Sigmoid colon (tissue), 7 donors: ENCODE measurements at places on chromosomes 5 and 9.

DNA sequence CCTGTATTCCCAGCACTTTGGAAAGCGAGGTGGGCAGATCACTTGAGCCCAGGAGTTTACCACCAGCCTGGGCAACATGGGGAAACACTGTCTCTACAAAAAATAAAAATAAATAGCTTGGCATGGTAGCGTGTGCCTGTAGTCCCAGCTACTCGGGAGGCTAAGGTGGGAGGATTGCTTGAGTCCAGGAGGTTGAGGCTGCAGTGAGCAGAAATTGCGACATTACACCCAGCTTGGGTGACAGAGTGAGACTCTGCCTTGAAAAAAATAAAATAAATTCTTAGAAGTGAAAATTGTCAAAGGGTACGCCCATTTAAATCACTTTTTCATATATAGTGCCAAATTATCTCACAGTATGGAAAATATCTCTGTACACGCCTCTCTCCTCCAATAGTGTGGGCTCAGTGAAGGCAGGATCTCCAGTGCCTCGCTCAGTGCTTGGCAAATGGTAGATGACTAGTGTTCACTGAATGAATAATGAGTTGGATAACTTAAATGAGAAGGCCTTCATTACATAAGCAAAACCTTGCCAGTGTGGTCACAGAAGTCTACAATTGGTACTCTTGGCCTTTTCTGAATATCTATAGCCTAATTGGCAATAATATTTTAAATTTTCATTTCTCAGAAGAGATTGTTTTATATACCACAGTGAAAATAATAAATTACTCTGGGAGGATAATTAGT lies 9.4 kb upstream of the CCL28 start:
- H3K27ac ChIP-seq, result no peak overlapping the region
- peaks cover 4% of the 10 kb centered on the region for H3K4me1 ChIP-seq
- no peak for DNase-seq
- no peak overlapping the region for H3K4me3 ChIP-seq
- no peaks in the 10 kb centered on the region for H3K36me3 ChIP-seq

- no peak overlapping the region for H3K4me3 ChIP-seq
- no peaks in the 10 kb centered on the region for H3K27me3 ChIP-seq
- no peak overlapping the region for H3K27ac ChIP-seq
- H3K4me1 ChIP-seq, result no peaks in the 10 kb centered on the region
- no peak for DNase-seq
- H3K36me3 ChIP-seq, result no peaks in the 10 kb centered on the region
Measured at GRCh38 chr9:22124263-22125011, 115.3 kb upstream of the CDKN2B start.

DNA sequence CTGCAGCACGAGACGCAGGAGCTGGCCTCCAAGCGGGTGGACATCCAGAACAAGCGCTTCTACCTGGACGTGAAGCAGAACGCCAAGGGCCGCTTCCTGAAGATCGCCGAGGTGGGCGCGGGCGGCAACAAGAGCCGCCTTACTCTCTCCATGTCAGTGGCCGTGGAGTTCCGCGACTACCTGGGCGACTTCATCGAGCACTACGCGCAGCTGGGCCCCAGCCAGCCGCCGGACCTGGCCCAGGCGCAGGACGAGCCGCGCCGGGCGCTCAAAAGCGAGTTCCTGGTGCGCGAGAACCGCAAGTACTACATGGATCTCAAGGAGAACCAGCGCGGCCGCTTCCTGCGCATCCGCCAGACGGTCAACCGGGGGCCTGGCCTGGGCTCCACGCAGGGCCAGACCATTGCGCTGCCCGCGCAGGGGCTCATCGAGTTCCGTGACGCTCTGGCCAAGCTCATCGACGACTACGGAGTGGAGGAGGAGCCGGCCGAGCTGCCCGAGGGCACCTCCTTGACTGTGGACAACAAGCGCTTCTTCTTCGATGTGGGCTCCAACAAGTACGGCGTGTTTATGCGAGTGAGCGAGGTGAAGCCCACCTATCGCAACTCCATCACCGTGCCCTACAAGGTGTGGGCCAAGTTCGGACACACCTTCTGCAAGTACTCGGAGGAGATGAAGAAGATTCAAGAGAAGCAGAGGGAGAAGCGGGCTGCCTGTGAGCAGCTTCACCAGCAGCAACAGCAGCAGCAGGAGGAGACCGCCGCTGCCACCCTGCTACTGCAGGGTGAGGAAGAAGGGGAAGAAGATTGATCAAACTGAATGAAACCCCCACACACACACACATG lies 654 bp downstream of the PURA start:
- DNase-seq, result peak; percentile 86
- H3K27ac ChIP-seq, result peak overlapping the region; percentile 96
- H3K27me3 ChIP-seq, result no peaks in the 10 kb centered on the region
- H3K4me3 ChIP-seq, result peak overlapping the region; percentile 85
- H3K36me3 ChIP-seq, result no peaks in the 10 kb centered on the region
- peaks cover 51% of the 10 kb centered on the region for H3K4me1 ChIP-seq

DNA sequence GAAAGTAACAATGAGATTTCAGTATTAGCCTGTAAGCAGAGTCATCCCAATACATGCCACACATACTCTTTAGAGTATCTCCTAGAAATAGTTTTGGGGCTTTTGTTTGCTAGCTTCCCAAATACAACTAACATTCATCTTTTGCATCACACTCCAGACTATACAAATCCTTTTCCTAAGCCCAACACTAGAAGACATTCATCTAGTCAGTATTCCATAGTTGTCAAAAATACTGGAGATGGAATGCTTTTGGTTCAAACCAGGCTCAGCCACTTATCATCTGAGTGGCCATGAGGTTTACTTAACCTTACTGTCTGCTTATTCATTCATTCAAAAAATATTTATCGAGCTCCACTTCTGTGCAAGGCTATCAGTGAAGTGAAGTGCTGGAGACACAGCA lies 205.1 kb upstream of the SGCD start:
- H3K27ac ChIP-seq, result no peak overlapping the region
- no peak for DNase-seq
- no peaks in the 10 kb centered on the region for H3K27me3 ChIP-seq
- H3K4me1 ChIP-seq, result no peaks in the 10 kb centered on the region
- H3K4me3 ChIP-seq, result no peak overlapping the region

DNA sequence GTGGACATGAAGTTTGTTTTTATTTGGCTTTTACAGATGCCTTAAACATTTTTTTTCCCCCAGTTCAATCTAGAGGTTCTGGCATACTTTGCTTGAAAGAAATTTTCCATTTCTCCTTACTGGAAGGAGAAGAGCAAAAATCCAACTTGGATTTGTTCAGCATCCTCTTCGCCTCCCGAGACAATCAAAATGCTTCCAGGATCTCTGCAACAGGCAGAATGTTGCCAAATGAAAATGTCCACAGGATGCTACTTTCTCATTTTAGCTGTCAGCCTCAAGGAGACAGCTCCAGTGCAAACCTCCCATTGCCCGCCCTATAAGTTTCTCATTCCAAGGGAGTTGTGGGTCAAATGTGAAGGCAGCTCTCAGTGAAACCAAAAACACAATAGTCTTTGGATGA lies 1972.1 kb downstream of the MAT2B start:
- H3K36me3 ChIP-seq, result no peaks in the 10 kb centered on the region
- no peaks in the 10 kb centered on the region for H3K27me3 ChIP-seq
- no peak for DNase-seq
- no peak overlapping the region for H3K27ac ChIP-seq
- no peaks in the 10 kb centered on the region for H3K4me1 ChIP-seq
- H3K4me3 ChIP-seq, result no peak overlapping the region

DNA sequence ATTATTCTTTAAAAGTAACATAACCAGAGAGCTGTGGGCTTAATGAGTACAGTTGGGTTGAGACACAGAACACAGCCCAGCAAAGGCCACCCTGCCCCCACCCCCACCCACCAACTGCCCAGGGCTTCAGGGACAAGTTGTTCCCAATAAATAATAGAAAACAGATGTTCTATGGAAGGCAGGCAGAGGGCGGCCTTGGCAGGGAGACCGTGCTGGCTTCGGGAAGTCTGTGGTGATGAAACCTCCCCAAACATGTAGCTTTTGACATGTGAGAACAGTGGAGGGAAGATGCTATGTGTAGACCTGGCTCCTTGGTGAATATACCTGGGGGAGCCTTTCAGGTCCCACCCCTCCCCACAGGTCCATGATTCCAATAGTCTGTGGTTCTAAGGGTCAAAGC lies 10.0 kb downstream of the TRAF1 start:
- H3K36me3 ChIP-seq, result no peaks in the 10 kb centered on the region
- H3K27me3 ChIP-seq, result no peaks in the 10 kb centered on the region
- H3K4me3 ChIP-seq, result no peak overlapping the region

DNA sequence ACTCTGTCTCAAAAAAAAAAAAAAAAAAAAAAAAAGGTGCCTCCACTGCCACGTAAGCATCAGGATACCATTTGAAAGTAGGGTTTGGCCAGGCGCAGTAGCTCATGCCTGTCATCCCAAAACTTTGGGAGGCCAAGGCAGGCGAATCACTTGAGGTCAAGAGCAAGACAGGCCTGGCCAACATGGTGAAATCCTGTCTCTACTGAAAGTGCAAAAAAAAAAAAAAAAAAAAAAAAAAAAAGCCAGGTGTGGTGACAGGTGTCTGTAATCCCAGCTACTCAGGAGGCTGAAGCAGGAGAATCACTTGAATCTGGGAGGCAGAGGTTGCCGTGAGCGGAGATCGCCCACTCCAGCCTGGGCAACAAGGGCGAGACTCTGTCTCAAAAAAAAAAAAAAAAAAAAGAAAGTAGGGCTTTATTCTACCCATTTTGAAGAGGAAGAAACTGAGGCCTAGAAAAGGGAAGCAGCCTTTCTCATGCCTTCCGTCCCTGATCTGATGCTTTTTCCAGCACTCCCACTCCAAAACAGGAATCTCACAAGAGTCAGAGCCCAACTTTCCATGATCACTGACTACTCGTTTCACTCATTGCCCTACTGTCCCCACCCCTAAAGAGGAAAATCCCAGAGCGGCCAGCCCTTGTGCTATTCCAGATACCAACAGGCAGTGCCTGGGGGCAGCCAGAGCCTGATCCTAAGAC lies 16.3 kb upstream of the CCIN start:
- no peaks in the 10 kb centered on the region for H3K27me3 ChIP-seq
- no peak overlapping the region for H3K4me3 ChIP-seq
- H3K27ac ChIP-seq, result peak overlapping the region; percentile 99
- peaks cover 20% of the 10 kb centered on the region for H3K36me3 ChIP-seq

DNA sequence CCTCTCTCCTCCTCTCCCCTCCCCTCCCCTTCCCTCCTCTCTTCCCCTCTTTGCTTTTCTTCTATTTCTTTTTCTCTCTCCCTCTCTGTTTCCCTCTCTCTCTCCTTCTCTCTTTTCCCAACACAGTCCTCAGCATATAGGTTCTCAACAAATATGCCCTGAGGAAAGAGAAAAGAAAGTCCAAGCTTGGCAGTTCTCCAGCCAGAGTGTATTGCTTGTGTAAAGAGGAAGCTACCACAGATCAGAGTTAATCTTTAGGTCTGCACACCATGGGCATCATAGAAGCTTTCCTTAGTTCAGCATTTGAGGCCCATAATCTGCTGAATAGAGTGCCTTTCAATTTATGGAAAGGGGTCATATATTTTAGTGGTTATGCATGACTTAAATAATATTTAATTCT lies 382.8 kb upstream of the WWC1 start:
- no peaks in the 10 kb centered on the region for H3K36me3 ChIP-seq
- no peak overlapping the region for H3K4me3 ChIP-seq
- H3K4me1 ChIP-seq, result no peaks in the 10 kb centered on the region
- no peak overlapping the region for H3K27ac ChIP-seq

DNA sequence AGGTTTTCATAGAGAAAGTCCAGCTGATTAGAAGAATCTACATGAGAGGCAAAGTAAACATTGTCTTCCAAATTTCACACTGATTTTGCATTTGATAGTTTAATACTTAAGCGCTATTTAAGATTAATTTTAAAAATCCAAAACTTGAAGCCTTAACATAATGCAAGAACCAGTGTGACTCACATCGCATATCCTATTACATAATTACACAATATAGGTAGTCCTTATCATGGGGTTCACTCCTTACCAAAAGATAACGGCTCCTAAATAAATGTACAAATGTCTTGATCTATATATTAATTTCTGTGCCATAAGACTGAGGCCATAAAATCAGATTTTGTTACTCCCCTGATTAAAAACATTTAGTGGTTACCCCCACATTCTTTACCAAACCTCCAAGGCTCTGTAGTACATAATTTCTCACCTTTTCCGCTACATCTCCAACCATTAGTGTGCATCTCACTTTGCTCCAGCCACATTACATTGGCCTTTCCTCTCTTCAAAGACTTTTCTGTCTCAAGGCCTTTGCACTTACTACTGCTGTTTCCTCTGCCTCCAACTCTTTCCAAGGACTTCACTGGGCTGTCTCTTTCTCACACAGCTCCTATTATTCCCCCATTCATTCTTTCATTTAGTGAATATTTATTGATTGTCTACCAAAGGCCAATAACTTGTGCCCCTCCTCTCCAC lies 1.0 kb downstream of the RIOK2 start:
- H3K27me3 ChIP-seq, result no peaks in the 10 kb centered on the region
- H3K4me3 ChIP-seq, result peak overlapping the region; percentile 64
- peak overlapping the region; percentile 90 for H3K27ac ChIP-seq
- H3K36me3 ChIP-seq, result peaks cover 18% of the 10 kb centered on the region
